Pons (tissue), 1 donor: ENCODE measurements at places on chromosomes 7 and 10.

DNA sequence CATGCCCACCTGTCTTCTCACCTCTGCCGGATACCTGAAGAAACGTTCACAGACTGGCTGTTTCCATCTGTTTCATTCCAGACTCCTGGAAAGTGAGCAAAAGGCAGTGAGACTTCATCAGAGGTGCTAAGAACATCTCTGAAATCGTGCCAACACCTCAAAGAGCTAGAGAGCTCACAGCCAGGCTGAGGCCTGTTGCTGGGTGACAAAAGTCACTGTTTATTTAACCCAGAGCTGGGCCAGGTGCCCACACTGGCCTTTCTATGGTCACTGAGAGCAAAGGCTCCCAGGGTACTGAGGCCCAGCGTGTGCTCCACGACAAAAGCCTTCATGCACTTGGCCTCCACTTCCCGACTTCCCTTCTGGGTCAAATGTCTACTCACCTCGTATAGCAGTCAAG, 3.7 kb upstream of the NANOS1 start:
- peak; percentile 54 for DNase-seq

- DNase-seq = no peak
These were observed 573 bp upstream of the PON2 start for GRCh38 chr7:95435422-95435780.

GRCh38 chr10:119283818-119284217, 76.4 kb downstream of the GRK5 start:
- no peak for DNase-seq

DNA sequence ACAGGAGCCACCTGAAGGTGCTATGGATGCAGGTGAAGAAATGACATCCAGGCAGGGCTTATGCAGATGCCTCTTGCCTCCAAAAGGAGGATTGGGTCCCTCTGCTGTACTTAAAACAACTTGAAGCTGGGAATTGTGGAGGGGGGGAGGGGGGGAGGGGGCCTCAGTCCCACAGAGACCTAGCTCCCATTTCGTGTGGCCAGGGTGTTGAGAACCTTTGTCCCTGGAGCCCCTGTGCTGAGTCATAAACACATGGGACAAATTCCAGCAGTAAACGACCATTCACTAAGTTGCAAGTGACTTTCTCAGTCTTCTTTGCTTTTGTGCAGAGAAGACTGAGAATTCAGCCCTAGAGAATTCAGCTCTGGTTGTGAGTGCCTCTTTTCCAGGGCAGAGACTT, 96.5 kb upstream of the PODXL start:
- DNase-seq = no peak

DNA sequence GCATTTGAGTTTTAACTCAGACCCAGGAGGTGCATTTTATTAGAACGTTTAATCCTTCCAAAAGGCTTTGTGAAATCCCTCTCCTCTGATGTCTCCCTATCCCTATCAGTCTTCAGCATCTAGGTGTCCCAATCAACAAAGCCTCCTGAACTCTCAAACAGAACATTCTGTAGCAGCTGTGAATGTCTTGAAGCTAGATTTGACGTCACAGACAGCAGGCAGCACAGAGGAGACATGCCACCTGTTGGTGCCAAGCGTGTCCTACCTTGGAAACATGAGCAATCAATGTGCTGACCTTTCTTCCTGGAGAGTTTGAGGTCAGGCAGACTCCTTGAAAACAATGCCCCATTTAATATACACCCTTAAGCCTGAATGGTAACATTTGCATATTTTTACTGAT, 125.5 kb downstream of the RNLS start:
- no peak for DNase-seq

GRCh38 chr10:114779803-114780576, 41.6 kb upstream of the FHIP2A start:
- DNase-seq = no peak

DNA sequence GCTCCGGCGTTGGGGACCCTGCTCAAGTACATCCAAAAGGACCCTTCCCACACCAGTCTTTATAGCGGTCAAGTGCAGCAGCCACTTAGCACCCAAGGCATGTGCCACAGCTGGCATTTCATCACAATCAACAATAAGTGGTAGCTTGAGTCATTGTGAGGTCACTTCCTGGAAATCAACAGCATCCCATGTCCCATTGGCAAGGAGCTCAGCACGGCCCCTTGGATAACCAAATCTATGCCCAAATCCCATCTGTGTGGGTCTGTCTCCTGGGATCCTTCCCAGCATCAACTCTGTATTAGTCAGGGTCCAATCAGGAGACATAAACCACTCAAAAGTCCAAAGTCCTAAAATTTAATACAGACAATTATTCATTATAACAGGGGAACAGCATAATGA, 27.1 kb downstream of the MDH2 start:
- DNase-seq = no peak

- DNase-seq = no peak
These were observed 60.1 kb downstream of the CFAP46 start for GRCh38 chr10:132882069-132882951.

DNA sequence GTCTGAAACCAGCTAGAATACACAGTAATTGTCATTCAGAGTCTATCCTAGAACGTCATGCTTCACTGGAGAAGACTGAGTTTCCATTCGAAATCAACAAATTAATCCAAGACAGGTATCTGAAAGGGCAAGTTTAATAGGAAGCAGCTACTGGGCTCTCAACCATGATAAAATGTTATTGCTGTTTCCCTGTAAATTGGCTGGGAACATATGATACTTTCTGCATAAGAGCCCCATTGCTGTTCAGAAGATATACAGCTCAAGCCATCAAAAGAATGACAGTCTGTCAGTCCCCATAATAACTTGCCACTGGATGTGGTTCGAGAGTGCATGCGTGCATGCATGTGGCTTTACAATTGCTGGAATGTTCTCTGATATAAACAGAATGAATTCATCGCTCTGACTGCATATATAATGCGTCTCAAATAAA, 129.0 kb downstream of the HIBADH start:
- no peak for DNase-seq

- no peak for DNase-seq
These were observed 165.6 kb downstream of the DPP6 start for GRCh38 chr7:154217688-154218340.

- no peak for DNase-seq
These were observed 87.4 kb downstream of the FOXL3 start for GRCh38 chr7:377080-378040.

DNA sequence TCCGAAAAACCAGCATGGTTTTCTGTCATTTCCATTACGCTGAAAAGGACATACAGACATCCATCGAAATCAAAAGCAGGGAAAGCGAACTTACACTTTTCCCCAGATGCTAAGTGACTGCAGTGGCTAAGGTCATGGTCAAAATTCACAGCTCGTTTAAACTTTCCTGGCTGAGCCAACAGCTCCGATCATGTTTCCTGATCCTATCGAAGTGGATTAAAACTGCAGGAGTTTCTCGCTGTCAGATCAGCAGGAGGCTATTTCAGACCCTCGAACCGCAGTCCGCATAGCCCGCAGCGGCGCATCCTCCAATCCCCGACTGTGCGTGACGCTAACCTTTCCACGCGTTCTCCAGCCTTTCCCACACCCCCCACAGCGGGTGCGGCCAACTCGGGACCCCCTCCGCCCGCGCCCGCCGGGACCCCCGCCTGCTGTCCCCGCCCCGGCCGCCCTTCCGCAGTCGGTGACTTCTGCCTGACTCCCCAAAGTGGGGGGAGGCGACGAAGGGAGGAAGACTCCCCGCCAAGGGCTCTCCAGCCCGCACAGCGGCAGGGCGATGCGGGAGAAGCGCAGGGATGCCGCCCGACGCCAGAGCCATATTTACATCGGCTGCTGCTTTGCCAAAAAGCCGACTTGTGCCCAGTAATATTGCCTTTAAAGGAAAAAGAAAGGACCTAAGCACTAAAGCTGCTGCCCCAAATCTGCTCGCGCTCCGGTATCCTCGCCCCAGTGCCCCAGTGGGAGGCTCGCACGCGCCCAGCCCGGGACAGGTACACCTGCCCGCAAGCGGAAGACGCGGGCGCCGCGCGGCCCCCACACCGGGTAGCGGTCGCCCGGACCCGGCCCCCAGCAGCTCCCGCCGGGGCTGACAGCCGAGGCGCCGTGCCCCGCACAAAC, 1.2 kb downstream of the PIP4K2A start:
- no peak for DNase-seq

DNA sequence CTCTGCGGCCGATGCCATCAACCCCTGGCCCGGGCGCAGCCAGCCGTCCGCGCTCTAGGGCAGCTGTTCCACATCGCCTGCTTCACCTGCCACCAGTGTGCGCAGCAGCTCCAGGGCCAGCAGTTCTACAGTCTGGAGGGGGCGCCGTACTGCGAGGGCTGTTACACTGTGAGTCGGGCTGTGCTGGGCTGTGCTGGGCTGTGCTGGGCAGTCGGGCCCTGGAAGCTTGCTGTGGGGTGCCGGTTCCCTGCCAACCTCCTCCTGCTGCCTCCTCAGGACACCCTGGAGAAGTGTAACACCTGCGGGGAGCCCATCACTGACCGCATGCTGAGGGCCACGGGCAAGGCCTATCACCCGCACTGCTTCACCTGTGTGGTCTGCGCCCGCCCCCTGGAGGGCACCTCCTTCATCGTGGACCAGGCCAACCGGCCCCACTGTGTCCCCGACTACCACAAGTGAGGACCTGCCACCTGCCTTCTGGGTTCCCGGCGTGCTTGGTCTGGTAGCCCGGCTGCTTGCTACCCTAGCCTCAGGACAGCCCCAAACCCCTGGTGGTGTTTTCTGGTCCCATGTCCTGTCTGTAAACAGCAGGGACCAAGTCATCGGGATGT, 7.5 kb downstream of the ZYX start:
- no peak for DNase-seq

GRCh38 chr10:79264942-79265341, 82.3 kb upstream of the PPIF start:
- DNase-seq = no peak

DNA sequence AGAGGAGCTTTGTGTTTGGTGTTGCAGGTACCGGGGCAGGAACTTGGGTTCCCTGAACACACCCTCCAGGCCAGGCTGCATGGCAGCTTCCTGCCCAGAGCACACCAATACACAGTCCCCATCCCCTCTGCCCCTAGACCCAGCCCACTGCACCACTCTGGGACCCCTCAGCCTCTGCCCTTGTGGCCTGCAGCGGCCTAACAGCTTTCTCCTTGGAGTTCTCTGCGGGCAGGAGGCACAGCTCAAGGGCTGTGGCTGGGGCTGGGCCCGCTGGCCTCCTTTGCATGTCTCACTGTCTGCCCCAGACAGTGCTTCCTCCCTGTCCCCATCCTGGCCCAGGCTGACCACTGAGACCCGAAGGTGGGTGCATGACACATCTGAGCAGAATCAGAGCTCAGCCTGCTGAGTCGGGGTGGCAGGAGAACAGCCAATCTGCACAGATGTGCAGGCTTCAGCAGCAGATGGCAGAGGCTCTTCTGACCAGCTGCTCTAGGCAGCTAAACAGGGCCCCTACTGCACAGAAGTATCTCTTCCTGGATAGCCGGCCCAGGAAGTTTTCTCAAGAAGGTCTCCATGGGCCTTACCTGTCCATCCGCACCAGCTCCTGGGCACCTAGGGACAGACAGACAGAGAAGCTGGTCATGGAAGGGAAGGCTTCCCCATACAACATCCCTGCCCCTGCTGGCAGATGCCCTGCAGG, 20.8 kb downstream of the VSIR start:
- no peak for DNase-seq

GRCh38 chr7:128727239-128727638, 11.9 kb upstream of the CALU start:
- DNase-seq = no peak

DNA sequence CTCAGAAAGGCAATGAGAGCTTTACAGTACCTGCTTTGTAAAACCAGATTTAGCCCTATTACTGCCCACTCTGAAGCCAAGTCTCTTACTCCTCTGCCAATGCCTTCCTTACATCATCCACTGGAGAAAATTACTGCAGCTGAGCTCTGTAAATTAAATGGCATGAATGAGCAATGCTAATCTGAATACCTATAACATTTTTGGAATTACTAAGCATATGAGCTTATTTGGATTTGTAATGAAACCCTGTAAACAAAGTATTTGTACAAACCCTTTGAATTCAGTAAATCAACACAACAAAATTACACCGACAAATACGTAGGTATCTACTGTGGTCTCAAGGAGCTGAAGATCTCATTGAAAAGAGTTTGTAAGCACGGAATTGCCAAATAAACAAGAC, 12.1 kb upstream of the CCNY start:
- DNase-seq = no peak

DNA sequence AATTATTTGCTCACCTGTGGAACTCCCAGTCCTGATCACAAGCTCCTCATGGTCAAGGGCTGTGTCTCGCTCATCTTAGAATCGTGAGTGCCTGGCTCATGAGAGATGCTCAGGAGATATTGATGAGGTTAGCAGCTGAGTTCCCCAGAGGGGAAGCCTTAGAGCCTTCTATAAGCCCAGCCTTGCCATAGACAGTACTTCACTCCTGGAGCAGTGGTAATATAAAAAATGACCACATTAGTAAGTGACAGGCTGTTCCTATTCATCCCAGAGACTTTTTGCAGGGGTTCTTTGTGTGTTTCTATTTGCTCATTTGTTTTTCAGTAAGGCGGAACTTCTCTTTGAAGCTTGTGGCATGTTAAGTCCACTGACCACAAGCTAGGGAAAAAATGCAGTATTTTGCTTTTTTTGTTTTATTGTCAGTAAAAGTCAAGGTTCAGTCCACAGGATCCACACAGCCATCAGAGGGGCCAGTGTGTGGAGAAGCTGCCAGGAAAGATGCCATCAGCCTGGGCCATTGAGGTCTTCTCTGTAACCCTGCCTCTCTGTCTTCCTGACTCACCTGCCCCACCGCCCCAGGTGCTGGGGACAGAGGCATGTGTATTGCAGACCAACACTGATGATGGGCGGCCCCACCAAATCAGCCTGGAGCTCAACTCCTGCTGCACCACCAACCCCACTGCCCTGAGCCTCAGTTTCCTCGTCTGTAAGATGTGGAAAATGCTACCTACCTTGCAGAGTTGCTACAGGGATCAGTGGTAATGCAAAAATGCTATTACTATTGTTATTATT, 36.4 kb upstream of the JCAD start:
- no peak for DNase-seq

DNA sequence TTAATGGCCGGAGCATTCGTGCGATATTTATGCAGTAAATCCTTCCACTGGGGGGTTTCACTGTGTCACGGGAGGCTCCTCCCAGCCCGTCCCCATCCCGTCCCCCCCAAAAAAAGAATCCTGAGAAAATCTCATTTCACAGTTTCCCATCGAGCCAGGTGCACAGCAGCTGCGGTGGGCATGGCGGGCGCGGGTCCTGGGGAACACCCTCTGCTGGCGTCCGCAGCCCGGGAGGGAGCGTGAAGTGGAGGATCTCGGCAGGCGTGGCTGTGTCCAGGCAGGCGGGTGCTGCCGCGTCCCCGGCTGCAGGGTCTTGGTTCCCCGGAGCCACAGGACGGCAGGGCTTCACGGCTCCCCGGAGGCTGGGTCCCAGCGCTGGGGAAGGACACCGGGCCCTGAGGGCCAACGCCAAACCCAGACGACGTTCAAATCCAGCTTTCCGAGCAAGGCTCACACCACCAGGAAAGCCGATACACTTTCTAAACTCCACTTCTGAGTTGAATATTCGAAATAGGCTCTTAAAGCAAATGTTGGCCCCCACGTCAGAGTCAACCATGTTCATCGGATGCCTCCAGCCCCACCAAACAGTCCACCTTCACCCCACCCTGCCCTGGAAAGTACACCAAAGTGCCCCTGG, 55.7 kb downstream of the PDGFA start:
- DNase-seq = no peak

- DNase-seq = no peak
These were observed 19.6 kb downstream of the GRID2IP start for GRCh38 chr7:6531492-6532279.

- DNase-seq = peak; percentile 24
These were observed 368.4 kb downstream of the ARL4A start for GRCh38 chr7:13055732-13056368.
